ENCODE measurements at places on chromosomes 12 and 14.
A peak's percentile ranks its signal among the peaks of the same experiment; 100 is the strongest.

DNA sequence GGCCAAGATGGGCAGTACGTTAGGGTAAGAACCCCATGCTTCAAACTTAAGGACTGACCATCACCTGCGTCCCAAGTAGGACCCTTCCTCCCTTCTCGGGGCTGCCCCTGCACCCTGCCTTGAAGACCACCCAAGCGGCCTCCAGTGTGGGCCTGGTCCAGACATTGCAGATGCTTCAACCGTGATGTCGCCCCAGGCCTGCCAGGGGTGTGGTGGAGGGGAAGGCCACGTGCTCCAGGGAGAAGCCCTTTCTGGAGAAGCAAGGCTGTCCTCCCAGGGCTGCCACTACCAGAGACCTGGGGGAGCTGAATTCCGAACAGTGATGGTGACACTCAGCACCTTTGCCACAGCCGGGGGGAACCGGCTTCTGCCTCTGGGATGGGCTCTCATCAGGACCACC is 13.3 kb downstream of the NGB start:
- ATAC-seq: no peak

- peak; percentile 82 for ATAC-seq
Observed at GRCh38 chr12:54959291-54960018, 25.1 kb downstream of the TESPA1 start.

GRCh38 chr12:132505105-132505851 is 15.3 kb downstream of the FBRSL1 start:
- no peak for ATAC-seq

DNA sequence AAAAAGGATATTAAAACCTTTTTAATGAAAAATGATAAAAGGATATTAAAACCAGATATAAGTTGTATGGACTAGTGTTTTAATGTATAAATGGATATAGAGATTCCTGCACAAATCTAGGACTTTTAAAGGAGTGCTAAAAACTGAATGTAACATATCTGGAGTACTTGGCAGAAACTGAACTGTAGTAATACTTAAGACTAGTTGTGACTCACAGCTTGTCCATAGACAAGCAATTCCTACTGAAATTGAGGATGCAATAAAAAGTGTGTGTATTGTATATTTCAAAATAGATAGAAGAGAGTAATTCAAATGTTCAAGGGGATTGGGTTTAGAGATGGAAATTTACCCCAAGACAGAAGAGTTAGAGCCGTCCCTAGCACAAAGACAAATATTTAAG is 59.6 kb downstream of the FBXO33 start:
- no peak for ATAC-seq

All from stimulated activated memory B cell treated with anti-CD40 and anti-IgM and Interleukin-4, amounts not matched to agents 10 μg/mL and 1 μg/mL and 100 μg/mL, for 72 hours (primary cell).